ENCODE measurements at places on chromosomes 13 and 19. TPM values are rescaled to one million over a fixed set of nuclear protein-coding genes. Genes with fewer than 3 reads are reported as not detected.

GRCh38 chr13:21124852-21125251, 51.5 kb downstream of the SKA3 start:
- H3K27ac ChIP-seq: no peak overlapping the region
- no peaks in the 10 kb centered on the region for H3K27me3 ChIP-seq
- H3K36me3 ChIP-seq: no peaks in the 10 kb centered on the region
- H3K4me3 ChIP-seq: no peak overlapping the region
- no peaks in the 10 kb centered on the region for H3K4me1 ChIP-seq

GRCh38 chr19:19366434-19367396, 38.8 kb upstream of the GATAD2A start:
- peak; percentile 70 for DNase-seq
- H3K27ac ChIP-seq: peak overlapping the region; percentile 22

GRCh38 chr13:112229992-112230872, 145.9 kb upstream of the SPACA7 start:
- H3K27me3 ChIP-seq: no peaks in the 10 kb centered on the region
- H3K27ac ChIP-seq: no peak overlapping the region
- no peaks in the 10 kb centered on the region for H3K4me1 ChIP-seq
- no peaks in the 10 kb centered on the region for H3K36me3 ChIP-seq
- no peak for DNase-seq
- H3K4me3 ChIP-seq: no peak overlapping the region

DNA sequence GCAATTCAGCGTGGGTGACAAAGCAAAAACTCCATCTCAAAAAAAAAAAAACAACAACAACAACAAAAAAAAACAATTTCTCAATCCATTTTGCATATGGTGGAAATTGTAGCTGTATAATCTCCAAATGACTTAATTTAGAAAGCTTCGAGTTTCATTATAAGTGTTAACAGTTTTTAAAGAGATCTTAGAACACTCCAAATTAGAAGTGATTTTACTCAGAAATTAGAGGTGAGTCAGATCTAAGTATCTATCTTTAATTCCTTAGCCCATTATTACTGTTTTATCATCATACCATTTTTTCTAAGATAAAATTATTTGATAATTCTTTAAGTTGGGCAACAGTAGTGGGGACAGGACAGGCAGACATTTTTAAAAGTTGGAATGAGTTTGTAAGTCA, 60.5 kb downstream of the ZMYM2 start:
- no peak for DNase-seq
- no peaks in the 10 kb centered on the region for H3K4me1 ChIP-seq
- no peaks in the 10 kb centered on the region for H3K27me3 ChIP-seq
- H3K4me3 ChIP-seq: no peak overlapping the region
- peaks cover 12% of the 10 kb centered on the region for H3K36me3 ChIP-seq
- H3K27ac ChIP-seq: no peak overlapping the region

DNA sequence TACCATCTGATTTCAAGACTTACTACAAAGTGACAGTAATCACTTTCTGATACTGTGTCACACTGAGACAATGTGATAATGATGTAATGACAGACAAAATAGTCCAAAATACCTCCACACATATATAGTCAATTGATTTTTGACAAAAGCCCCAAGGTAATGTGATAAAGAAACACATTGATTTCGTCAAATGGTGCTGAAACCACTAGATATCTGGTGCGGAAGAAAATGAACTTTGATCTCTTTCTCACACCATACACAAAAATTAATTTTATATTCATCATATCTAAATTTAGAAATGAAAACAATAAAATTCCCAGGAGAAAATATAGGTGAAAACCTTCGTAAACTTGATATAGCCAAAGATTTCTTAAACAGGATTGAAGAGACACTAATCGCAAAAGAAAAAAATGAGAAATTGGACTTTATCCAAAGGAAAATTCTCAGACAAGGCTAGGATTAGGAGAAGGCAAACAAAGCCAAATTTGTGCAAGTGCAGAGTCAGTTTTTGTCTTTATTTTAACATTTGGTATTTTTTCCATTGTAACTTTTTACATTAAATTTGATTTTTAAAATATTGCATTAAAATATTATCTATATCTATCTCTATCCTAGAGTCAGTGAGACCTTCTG, 739.9 kb downstream of the DIAPH3 start:
- H3K4me3 ChIP-seq: no peak overlapping the region
- H3K4me1 ChIP-seq: no peaks in the 10 kb centered on the region
- H3K27ac ChIP-seq: no peak overlapping the region
- no peaks in the 10 kb centered on the region for H3K27me3 ChIP-seq
- no peak for DNase-seq
- no peaks in the 10 kb centered on the region for H3K36me3 ChIP-seq

DNA sequence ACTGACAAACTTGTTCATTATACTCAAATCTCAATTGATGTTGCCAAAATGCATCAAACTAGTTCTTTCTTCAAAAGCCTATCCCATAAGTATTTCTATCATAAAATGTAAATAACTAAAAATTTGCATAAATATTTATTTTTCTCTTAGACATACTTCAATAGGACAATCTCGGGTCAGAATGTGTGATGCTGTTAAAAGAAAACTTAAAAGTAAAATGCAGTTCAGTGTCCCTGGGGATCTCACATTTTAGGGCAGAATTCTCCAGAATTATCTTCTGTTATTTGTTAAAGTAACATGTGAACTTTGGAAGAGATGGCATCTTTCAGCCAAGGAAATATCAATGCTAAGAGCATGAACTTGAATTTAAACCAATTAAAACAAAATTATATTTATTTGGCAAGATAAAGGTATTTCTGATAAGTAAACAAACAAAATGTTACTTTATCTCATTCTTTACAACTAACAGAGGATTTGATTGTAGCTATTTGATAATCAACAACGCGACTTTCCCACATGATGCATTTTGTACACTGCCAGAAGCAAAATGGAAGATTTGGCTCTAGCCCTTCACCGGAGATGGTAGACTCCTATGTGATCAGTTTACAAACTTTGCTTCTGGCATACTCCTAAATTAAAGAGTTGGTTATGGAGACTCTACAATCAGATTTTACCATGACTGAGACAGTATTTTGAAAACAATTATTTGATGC, 169.5 kb upstream of the EDNRB start:
- DNase-seq: no peak
- H3K36me3 ChIP-seq: no peaks in the 10 kb centered on the region
- H3K27ac ChIP-seq: no peak overlapping the region
- H3K4me3 ChIP-seq: no peak overlapping the region
- no peaks in the 10 kb centered on the region for H3K27me3 ChIP-seq

GRCh38 chr19:45179072-45179891, 698 bp downstream of the BLOC1S3 start:
- H3K27me3 ChIP-seq: no peaks in the 10 kb centered on the region
- H3K4me3 ChIP-seq: peak overlapping the region; percentile 92
- peaks cover 16% of the 10 kb centered on the region for H3K4me1 ChIP-seq
- no peak for DNase-seq

GRCh38 chr13:93364166-93364565, 137.6 kb downstream of the GPC6 start:
- H3K4me1 ChIP-seq: no peaks in the 10 kb centered on the region
- H3K36me3 ChIP-seq: no peaks in the 10 kb centered on the region
- H3K4me3 ChIP-seq: no peak overlapping the region
- no peak overlapping the region for H3K27ac ChIP-seq
- no peak for DNase-seq

GRCh38 chr13:75136151-75136550, 345.8 kb downstream of the TBC1D4 start:
- H3K27ac ChIP-seq: no peak overlapping the region
- no peaks in the 10 kb centered on the region for H3K36me3 ChIP-seq
- no peaks in the 10 kb centered on the region for H3K27me3 ChIP-seq
- no peaks in the 10 kb centered on the region for H3K4me1 ChIP-seq
- H3K4me3 ChIP-seq: no peak overlapping the region
- DNase-seq: no peak

DNA sequence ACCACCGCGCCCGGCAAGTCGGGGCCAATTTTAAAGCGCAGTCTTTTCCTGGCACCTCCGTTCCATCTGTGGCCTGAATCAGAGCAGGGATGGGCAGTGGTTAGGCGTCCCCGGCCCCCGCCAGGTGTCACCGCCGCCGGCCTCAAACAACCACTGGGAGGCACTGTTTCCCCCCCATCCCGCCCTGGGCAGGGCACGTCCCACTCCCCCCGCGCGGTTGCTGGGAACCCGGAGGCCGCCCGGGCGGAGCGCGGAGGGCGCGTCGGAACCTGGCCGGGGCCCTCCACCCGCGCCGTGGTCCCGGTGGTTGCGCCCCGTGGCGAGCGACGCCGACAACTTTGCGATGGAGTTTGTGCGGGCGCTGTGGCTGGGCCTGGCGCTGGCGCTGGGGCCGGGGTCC, at the start of gene GRIN3B:
GRIN3B (plus strand) TSS at position 325 of the 400 bp plus-strand sequence; CDS start at position 344, 19 bp downstream.
- no peak within 1 kb of the TSS for H3K27ac ChIP-seq
- DNase-seq: no peak
- no peaks in the 10 kb centered on the region for H3K4me1 ChIP-seq
- peaks cover 63% of the 10 kb centered on the region for H3K27me3 ChIP-seq
- H3K4me3 ChIP-seq: no peak within 1 kb of the TSS

DNA sequence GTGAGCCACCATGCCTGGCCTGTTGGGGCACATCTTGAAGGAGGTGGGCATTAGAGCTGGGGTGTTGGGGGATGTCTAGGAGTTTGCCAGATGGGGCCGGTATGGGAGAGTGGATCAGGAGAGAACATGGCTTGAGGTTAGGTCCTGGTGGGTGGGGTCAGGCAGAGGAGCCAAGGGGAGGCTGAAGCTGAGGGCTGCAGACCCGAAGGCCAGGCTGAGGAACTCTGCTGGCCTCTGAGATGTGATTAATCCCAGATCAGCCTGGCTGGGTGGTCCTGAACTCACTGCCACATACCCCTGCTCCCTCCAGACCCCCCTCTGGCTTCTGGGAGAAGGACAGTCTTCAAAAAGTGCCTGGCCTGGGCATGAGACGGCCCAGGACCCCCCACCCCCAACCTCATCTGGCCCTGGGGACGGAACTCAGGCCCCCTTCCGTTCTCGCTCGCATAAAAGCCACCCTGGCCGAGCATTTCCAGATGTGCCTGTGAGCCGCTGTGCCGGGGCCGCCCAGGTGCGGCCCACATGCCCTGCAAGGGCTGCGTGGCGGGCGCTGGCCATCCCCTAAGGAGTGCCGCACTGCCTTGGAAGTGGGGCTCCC, 2.7 kb downstream of the FSTL3 start:
- peaks cover 29% of the 10 kb centered on the region for H3K4me1 ChIP-seq
- no peak for DNase-seq
- peaks cover 20% of the 10 kb centered on the region for H3K27me3 ChIP-seq
- H3K4me3 ChIP-seq: no peak overlapping the region
- peak overlapping the region; percentile 77 for H3K27ac ChIP-seq
- no peaks in the 10 kb centered on the region for H3K36me3 ChIP-seq

GRCh38 chr13:30585748-30586262, 31.9 kb upstream of the USPL1 start:
- no peaks in the 10 kb centered on the region for H3K27me3 ChIP-seq
- no peaks in the 10 kb centered on the region for H3K36me3 ChIP-seq
- H3K4me3 ChIP-seq: no peak overlapping the region
- peaks cover 5% of the 10 kb centered on the region for H3K4me1 ChIP-seq
- no peak overlapping the region for H3K27ac ChIP-seq

DNA sequence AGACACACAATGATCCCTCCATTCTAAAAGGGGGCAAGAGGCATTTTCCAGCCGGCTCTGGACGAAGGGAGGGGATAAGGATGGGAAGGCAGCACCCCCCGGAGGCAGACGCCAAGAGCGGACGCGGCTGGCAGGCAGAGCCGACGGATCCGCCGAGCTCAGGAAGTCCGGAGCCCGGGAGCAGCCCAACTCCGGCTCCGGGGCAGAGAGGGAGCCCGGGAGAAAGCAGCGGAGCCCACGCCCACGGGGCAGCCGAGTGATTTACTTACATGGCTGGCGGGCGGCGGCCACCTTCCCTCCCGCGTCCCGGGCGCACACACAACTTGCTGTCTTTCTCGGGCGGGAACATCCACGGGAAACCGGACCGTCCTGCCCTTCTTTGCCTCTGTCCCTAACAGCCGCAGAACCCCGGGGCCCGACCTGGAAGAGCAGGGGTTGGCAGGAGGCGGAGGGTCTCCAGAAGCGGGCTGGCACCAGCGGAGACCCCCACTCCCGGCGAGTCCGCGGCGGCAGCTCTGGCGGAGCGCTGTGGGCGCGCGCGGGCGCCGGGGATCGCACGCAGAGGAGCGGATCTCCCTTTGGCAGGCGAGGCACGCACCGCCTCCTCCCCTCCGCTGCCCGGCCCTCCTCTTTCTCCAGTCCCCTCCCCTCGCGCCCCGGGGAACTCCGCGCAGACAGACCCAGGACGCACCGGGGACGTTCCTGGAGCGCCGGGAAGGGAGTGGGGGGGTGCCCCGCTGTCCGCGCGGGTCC, at the start of gene LHFPL6:
LHFPL6 (minus strand) TSS at position 580 of the 753 bp plus-strand sequence.
- DNase-seq: peak; percentile 57
- peak within 1 kb of the TSS; percentile 54 for H3K27ac ChIP-seq
- H3K36me3 ChIP-seq: no peaks in the 10 kb centered on the region
- peaks cover 6% of the 10 kb centered on the region for H3K4me1 ChIP-seq

PCDH9 gene
- total RNA-seq: 2.1 TPM

MEIS3 gene
- 1.2 TPM for total RNA-seq

MLNR gene
- not detected for total RNA-seq

ZNF615 gene
- total RNA-seq: 8.9 TPM

NLRP11 gene
- total RNA-seq: not detected

Data from gastrocnemius medialis (tissue), 4 donors.